Ureter (tissue), 1 donor: ENCODE measurements at places on chromosomes 6 and 20.

DNA sequence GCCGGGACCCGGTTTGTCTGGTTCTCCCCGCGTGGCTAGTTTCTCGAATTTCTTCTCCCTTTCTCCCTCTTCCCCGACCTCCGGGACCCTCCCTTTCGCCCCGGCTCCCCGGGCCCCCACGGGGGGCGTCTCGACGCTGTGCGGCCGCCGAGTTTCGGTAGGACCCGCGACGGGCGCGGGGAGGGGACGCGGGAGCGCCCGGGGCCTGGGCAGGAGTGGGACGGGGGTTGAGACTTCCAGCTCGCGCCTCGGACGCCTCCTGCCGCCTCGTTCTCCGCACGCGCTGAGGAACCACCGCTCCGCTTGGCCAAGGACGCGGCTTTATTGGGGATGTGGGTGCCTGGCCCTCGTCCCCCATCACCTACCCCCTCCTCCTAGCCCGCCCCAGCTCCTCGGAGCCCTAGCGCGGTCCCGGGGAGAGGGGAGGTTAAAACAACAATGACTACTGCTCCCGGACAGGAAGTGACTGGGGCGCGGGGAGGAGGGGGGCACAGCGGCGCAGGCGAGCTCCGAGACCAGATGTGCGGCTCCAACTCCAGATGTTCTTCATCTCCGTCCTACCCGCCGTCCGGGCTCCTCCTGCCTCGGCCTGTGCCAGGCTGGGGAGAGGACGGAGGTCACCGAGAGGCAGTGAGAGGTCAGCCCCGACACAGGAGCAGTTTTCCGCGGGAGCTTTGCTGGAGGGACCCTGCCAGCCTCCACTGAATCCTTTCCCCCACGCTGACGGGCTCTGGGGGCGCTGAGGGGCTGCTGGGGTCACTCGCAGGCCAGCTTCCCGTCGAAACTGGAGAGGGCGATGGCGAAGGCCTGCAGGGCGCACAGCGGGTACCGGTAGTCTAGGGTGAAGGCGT lies 917 bp upstream of the TEAD3 start:
- peak; percentile 85 for DNase-seq

DNA sequence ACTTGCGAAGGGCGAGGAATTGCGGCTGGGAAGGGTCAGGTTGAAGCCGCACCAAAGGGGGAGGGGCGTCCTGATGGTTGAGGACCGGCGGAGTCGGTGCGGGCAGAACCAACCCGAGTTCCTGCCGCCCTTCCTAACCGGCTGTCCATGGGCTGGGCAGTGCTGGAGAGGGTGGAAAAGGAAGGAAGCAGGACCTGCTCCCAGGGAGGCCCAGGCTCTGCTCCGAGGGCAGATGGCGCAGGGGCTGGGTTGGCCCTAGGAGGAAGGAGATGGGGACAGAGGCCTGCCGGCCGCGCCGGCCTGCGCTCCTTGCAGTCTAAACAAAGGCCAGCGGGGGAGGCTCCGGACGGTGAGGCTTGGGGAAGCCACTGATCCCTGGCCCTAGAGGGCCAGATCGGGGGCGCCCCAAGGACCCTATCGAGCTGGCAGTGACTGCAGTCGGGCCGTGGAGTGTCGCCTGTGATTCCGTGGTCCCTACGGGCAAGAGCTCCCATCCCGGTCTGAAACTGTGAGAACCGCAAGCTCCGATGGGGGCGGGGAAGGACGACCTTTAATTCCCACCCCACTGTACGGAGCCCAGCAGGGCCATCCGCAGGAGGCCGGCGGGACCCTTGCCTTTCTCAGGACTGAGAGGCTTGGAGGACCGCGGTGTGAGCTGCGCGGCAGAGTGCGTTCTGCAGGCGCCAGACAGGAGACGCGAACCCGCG lies 39.4 kb downstream of the YTHDF1 start:
- DNase-seq: no peak

GRCh38 chr20:36540551-36541211 lies 638 bp upstream of the MYL9 start:
- no peak for DNase-seq

DNA sequence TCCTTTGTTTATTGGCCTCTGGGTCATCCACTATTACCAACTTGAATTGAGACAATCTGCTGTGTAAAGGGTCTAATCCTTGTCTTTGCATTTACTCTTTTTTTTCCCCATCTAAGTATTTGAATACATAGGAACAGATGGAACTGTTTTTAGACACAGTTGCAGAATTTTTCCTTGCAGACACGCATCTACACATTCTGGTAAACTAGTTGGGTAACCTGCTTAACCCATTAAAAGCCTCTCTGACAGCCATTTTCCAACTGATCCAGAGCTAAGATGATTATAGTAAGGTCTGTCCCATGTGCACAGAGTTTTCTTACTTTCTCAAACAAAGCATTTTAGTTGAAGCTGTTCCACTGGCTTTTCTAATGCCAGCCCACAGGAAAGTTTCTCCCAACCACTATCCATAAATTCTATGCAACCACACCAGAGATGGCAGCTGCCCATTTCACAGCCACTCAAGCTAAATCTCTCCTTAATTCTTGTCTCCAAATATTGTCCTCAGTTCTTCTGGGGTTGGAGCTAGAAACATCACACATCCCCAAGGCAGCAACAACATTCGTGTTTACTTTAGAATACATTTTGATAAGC lies 492.1 kb downstream of the MAFB start:
- no peak for DNase-seq

DNA sequence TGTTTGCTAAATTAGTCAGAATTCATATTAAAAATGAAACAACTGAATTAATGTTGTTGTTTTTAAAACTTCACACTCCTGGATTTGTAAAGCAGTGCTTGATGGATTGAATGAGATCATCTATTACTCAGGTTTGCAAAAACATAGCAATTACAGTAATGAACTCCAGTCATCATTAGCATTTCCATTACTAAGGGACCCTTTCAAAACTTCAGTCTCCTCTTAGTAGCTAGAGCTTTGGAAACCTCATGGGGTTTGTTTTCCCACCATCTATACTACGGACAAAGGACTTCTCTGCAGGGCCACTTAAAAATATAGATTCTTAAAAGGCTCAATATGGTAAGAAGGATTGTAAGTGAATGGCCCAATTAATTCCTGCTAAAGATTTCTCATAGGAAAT lies 209.9 kb upstream of the PRND start:
- DNase-seq: no peak

- DNase-seq: no peak
Observed at GRCh38 chr6:3535776-3536435, 79.1 kb upstream of the SLC22A23 start.

DNA sequence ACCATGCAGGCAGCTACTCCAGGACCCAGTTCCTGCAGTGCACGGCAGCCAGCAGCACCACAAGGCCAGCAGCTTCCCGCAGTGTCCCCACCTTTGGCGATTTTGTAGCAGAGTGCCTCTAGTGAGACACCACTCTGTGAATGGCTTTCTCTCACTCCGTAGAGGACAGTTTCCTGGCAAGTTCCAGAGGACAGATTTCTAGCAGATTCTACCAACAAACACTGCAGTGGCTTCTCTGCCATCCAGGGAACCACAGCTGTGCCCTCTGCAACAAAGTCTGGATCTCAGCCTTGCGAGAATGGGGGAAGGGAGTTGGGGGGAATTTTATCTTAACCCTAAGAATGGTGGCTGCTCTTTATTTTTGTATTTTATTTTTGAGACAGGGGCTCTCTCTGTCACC lies 28.7 kb downstream of the SNHG17 start:
- DNase-seq: no peak

DNA sequence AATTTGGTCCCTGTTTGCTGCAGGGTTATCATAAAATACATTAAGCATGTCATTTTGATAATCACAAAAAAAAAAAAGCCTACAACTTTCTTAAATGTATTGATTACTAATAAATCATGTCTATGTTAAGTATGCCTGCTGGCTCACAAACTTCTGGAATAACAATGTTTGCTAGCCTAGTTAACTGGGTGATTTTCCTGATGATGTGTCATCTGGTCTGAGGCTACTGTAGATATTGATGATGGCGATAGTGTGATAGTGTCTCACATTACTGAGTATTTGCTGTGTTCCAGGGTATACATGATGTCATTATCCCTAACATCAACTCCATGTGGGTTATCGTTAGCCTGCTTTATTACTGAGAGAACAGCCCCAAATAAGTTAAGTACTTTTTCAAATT lies 86.2 kb upstream of the VSTM2L start:
- no peak for DNase-seq

GRCh38 chr20:20710443-20711315 lies 1.8 kb downstream of the RALGAPA2 start:
- peak; percentile 56 for DNase-seq

- DNase-seq: no peak
Observed at GRCh38 chr20:6599876-6600735, 167.4 kb upstream of the BMP2 start.

- DNase-seq: no peak
Observed at GRCh38 chr6:140225701-140226436, 851.4 kb upstream of the CITED2 start.
